ENCODE measurements at places on chromosomes 16 and 17. TPM values are rescaled to one million over a fixed set of nuclear protein-coding genes. Genes with fewer than 3 reads are reported as not detected.

The DOC2B gene
- 15.8 TPM for total RNA-seq

The NDE1 gene
- total RNA-seq: 22.4 TPM

DNA sequence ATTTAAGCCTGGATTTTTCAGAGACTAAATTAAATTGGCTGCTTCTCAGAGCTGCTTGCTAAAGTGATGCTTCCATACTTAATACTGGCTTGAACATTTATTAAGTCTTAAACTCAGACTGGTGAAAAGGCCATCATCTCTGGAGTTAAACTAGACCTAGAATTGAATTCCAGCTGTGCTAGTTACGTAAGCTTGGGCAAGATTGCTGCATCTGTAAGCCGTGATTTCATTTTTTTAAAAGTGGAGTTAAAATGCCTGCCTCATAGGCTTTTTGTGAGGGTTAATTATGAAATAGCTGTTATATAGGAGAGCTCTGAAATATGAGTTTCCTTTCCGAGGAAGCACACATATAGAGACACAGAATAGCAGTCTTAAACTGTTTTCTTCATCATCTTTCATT lies 84.7 kb downstream of the VAT1L start:
- DNase-seq: no peak

The PIK3R6 gene
- 0.22 TPM for total RNA-seq

- no peak for DNase-seq
Observed at GRCh38 chr16:87921236-87921773, 15.0 kb downstream of the CA5A start.

The CACNG5 gene
- total RNA-seq: not detected

DNA sequence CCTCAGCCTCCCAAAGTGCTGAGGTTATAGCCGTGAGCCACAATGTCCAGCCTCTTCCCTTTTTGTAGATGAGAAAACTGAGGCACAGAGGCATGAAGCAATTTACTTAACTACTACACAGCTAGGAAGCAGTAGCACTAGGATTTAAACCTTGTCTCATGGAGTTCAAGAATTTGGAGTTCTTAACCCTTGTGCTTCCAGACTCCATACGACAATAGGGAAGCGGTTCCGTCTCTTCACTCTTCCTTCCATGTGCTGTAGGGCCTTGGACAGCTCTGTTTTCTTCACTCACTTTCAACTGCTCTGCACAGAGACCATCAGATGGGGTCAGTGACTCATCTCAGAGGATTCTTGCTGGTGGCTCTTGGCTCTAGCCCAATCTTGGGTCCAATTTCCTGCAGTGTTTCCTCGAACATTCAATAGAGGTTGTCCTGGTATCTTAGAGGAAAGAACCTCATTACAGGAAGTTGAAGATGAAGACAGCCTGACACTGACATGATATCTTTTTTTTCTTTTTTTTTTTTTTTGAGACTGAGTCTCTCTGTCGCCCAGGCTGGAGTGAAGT lies 19.3 kb downstream of the ITGAL start:
- no peak for DNase-seq

DNA sequence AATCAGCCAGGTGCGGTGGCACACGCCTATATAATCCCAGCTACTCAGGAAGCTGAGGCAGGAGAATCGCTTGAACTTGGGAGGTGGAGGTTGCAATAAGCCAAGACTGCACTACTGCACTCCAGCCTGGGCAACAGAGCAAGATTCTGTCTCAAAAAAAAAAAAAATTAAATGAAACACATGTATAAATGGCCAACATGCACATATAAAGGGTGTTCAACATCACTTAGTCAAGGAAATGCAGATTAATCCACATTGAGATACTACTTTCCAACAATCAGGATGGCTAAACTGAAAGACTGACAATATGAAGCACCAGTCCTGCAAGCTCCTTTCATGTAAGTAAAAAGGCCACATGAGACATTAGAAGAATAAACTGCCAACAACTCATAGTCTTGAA lies 20.5 kb downstream of the USP32 start:
- DNase-seq: no peak

DNA sequence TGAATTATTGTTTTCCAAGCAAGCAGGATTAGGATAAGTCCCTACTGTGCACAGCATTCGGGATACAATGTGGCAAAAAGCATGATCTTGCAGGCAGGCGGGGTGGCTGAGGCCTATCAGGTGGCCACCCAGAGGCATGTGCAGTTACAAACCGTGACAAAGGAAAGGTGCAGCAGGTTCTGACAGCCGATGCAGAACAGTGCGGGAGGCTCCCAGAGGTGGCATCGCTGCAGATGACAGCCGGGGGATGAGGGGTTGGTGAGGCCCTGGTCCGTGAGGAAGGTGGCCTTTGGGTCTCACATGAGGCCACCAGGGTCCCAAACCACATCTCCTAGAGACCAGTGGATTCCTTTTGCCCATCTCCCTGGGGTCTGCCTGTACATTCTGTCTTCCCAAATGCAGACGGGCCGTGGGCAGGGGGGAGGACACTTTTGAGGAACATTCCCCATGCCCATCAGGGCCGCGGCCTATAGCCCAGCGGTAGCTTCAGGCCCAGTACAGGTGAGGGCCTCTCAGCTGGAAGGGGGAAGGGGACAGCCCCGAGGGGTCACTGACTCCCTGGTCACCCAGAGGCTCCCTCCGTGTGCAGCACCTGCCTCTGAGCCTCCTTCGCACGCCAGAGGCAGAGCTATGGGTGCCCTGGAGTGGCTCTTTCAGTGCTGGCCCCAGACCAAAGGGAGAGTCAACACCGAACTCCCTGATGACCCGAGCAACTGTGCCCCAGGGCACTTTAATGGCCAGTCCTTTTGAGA lies 85.1 kb downstream of the SOCS1 start:
- no peak for DNase-seq

The ITGB4 gene
- total RNA-seq: 115 TPM

DNA sequence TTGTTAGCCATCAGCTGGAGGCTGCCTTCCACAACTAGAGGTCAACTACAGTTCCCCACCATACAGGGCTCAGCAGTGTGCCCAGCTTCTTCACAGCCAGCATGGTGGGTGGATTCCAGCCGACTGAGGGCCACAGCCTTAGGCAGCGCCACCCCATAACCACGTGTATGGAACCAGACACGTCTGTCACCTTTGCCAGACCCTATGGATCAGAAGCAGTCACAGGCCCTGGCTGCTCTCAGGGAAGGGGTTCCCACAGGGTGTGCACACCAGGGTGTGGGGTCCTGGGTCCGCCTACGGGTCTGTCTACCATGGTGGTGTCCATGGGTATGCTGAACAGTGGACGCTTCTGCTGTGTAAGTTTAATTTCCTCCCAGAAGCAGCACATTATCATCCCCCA lies 265.0 kb upstream of the FOXF1 start:
- DNase-seq: no peak

DNA sequence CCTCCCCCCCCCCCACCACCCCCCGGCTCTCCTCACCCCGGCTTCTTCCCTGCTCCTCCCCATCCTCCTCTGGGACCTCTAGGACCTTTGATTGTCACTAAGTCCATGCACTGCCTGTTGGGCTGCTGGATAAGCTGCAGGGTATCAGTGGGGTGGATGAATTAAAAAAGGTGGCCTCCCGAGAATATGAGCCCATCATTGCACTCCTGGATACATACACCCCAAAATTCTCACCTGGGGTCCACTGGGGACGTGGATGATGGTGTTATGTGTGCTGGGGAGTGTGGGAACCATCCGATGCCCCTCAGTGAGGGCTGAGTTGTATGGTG lies 88.8 kb downstream of the IRF8 start:
- no peak for DNase-seq

DNA sequence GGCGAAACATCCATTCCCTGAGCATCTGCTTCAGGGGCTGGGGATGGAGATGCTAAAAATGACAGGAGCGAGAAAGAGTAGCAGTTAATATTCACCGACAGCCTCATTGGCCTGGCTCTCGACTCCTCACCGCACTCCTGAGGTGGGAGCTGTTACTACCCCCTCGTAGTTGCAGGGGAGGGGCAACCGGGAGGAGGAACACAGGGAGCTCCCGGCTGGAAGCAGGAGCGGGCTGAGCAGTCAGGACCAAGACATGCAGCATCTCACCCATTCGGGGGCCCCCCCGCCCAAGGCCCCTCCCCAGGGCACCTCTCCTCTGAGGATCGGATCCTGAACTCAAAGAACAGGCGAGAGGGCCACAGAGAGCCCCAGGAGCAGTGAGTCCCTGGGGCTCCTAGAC lies 4.5 kb upstream of the ACSF3 start:
- DNase-seq: no peak

The KRTAP3-1 gene
- total RNA-seq: not detected

DNA sequence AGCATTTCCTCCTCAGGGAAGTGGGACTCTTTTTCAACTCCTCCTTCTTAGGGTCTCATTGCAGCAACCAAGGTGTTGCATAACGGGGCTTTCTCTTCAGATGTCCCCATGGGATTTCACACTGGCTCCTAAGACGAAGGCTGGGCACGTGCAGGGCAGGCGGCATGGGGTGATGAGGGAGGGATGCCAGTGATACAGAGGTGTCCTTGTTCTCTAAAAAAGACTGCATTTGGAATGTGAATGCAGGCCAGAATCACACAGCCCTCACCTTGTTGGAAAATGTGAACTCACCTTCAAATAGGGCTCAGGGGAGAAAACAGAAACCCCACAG lies 105.6 kb downstream of the XYLT1 start:
- no peak for DNase-seq

The INCA1 gene
- not detected for total RNA-seq

GRCh38 chr17:61495161-61495857 lies 43.1 kb downstream of the TBX4 start:
- no peak for DNase-seq

The MAP2K3 gene
- 53.6 TPM for total RNA-seq

DNA sequence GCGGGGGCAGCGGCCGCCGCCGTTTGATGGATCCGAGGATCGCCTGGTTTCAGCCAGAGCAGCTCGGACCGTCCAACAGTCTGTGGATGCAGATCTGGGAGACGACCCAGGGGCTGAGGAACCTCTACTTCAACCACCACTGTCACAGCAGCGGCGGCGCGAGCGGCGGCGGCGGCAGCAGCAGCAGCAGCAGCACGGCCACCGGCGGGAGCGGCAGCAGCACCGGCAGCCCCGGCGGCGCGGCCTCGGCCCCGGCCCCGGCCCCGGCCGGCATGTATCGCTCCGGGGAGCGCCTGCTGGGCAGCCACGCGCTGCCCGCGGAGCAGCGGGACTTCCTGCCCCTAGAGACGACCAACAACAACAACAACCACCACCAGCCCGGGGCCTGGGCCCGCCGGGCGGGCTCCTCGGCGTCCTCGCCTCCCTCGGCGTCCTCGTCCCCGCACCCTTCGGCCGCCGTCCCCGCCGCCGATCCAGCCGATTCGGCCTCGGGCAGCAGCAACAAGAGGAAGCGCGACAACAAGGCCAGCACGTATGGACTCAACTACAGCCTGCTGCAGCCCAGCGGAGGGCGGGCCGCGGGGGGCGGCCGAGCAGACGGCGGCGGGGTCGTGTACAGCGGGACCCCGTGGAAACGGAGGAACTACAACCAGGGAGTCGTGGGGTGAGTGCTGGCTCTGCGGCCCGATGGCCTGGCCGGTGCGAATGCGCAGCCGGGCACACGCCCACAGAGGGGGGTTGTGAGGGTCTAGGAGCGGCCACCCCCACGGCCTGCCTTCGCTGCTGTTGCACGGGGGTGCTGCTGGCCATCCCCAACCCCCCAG lies 702 bp downstream of the TENT4B start:
- DNase-seq: no peak

The EME1 gene
- total RNA-seq: 0.57 TPM

The PTGES3L gene
- not detected for total RNA-seq

- DNase-seq: no peak
Observed at GRCh38 chr17:27106347-27106981, 187.4 kb upstream of the WSB1 start.

DNA sequence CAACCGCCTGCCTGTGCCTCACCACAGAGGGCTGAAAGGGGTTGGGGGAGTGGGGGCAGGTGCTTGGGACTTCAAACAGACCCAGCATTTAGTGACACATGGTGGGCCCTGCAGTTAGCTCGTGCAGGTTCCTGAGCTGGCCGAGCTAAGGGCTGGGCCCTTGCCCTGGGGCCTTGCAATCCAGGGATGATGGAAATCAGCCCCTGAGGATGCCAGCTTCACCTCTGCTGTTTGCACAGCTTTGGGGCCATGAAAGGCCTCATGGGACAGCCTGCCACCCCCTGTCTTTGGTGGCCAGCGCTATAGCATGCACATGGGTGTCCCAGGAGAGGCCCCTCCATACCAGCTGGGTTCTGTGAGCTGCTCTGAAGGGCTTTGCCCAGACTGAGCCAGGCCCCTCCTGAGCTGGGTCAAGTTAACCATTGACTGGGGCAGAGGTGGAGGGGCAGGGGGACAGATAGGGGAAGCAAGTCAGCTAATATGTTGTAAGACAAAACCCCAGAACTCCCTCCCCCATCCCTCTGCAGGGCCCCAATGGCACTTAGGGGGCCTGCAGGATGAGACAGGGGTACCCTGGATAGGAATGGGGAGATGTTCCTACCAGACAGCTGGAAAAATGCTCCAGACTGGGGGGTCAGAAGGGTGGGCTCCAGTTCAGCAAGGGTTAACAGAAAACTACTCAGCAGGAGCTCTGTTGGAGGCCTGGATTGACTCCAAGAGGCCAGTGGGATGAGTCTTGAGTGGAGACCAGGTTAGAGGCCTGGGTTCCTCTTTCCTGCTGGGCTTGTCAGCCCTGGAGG lies 692 bp downstream of the PRR15L start:
- no peak for DNase-seq

DNA sequence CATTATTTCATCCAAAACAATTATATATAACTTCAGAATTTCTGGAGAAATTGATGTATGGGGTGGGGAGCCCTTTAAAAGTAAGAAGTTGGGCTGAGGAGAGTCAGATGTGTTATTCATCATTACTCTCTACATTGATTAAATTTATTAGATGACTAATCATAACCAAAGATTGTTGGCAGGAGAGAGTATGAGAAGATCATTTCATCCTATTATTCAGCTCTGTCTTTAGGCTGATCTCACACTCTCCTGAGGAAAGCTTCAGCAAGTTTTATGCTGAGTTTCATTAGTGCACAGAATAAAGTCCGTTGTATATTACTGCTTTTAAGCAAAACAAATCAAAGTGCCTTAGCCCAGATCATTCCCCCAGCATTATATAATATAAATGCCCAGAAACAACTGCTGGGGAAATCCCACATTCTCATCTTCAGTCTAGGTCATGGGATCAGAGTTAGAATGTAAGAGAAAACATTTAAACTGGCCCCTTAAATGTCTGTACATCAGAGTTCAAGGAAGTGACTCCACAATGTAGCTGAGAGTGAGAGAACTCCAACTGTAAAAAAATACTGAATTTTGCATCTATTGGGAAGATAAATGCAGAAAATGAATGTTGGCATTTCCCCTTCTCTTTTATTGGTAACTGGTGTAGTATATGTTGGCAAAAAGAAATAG lies 130.1 kb upstream of the HLF start:
- DNase-seq: no peak

- no peak for DNase-seq
Observed at GRCh38 chr16:75116081-75116910, at the start of gene LDHD. Gene LDHD (minus strand): TSS chr16:75116780. CDS start chr16:75116720, 60 bp downstream.

- no peak for DNase-seq
Observed at GRCh38 chr17:61335105-61335844, 64.4 kb upstream of the TBX2 start.

GRCh38 chr17:44587339-44587738 lies 30.1 kb downstream of the FZD2 start:
- DNase-seq: no peak
